Cerebellum (tissue), 4 donors: ENCODE measurements at places on chromosomes 16 and 17.

- no peak for DNase-seq
Measured at GRCh38 chr17:2943981-2944380, 119.4 kb downstream of the OR1D5 start.

GRCh38 chr17:33562792-33563191 is 269.7 kb upstream of the ASIC2 start:
- no peak for DNase-seq

- no peak for DNase-seq
Measured at GRCh38 chr17:76659928-76660655, 16.5 kb upstream of the ST6GALNAC1 start.

- no peak for DNase-seq
Measured at GRCh38 chr17:9432134-9432885, 143.3 kb downstream of the STX8 start.

GRCh38 chr17:19341641-19342610 is 20.6 kb downstream of the B9D1 start:
- no peak for DNase-seq

DNA sequence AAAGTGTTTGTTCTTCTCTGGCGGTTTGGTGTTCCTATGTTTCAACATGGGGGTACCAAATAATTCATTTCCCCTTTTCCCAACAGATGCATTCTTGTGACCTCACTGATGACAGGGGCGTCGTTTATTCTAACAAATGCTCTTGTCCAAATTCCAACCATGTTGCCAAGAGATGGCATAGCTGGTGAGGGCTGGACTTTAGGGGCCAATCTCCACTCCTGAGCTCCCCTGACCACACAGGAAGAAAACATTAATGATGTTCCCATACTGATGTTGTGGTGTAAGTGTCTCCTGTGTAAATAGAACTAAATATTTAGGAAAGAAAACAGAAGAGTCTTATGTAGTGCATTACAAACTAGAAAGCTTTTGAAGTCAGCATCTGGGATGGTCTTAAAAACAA is 431.6 kb downstream of the CDH13 start:
- no peak for DNase-seq

DNA sequence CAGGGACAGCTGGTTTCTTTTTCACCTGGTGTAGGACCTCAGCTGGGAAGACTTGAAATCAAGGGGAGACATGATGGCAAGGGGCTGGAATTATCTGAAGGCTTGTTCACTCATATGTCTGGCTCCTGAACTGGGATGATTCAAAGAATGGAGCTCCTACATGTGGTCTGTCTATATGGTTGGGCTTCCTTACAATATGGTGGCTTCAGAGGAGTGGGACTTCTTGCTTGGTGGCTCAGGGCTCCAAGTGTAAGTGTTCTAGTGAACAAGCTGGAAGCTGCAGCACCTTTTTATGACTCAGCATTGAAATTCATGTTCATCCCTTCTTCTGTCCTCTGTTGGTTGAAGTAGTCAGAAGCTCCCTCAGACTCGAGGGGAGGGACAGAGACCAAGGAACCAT is 127.9 kb downstream of the MSI2 start:
- no peak for DNase-seq

DNA sequence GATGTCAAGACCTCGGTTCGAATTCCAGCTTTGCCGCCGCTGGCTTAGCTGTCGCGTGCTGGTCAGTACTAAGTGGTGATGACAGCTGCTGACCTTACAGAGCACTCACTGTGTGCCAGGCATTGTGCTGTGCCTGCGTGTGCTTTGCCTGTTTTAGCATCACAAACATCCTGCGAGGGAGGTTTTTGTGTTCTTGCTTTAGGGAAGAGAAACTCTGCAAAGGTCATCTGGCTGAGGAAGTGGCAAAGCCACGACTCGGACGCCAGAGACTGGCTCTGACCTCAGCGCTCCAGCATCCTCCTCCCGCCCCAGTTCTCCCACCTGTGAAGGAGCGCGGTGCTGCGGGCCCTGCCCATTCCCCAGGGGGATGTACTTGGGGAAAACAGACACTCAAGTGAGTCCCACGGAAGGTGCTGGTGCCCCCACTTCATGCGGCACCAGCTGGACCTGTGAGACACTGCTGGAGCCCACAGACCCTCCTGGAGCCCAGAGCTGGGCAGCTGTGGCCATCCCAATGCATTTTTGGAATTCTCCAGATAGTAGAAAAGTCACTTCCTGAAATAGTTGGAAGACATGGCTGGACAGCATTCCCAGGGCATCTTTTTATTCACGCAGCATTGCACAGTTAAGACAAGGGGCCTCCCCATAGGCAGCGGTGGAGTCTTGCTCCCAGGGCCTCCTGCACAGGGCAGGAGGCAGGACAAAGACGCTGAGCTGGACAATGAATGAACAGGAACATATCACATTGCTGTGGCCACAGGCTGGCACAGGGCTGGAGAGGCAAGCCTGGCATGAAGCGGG is 20.0 kb upstream of the HERPUD1 start:
- no peak for DNase-seq

- no peak for DNase-seq
Measured at GRCh38 chr16:19704321-19705145, 13.5 kb downstream of the KNOP1 start.

DNA sequence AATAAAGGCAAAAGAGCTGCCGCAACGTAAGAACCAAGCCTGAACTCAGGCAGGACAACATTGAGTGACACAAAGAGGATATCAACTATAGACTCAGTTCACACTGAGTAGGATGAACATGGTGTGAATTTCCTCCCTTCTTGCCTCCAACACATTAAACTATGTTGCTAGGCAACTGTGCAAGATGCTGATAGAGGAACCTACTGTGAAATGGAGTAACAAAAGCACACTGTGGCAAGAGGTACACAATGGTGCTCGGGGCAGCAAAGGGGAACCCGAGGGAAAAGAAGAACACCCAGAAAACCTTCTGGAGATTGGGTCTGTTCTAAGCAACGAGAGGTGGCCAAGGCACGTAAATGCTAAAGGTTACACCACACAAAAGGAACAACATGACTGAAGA is 34.1 kb downstream of the GRB2 start:
- DNase-seq = no peak

DNA sequence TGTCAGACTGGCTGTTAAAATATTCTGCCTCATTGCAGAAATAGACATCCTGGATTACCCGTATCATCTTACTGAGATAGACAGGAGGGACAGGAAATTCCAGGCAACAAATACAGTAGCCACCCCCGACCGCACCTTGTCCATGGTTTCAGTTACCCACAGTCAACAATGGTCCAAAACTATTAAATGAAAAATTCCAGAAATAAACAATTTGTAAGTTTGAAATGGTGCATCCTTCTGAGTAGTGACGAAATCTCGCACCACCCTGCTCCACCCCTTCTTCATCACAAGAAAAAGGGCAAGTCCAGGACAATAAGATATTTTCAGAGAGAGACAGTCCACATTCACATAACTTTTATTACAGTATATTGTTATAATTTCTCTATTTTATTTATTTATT is 23.6 kb upstream of the PRSS54 start:
- no peak for DNase-seq

GRCh38 chr16:11481987-11482386 is 104.7 kb downstream of the LITAF start:
- DNase-seq = no peak

GRCh38 chr17:65013613-65014391 is 42.7 kb downstream of the GNA13 start:
- DNase-seq = no peak

GRCh38 chr16:64236316-64236715 is 885.5 kb downstream of the CDH11 start:
- DNase-seq = no peak

- no peak for DNase-seq
Measured at GRCh38 chr16:56929639-56930038, 2.3 kb upstream of the HERPUD1 start.

DNA sequence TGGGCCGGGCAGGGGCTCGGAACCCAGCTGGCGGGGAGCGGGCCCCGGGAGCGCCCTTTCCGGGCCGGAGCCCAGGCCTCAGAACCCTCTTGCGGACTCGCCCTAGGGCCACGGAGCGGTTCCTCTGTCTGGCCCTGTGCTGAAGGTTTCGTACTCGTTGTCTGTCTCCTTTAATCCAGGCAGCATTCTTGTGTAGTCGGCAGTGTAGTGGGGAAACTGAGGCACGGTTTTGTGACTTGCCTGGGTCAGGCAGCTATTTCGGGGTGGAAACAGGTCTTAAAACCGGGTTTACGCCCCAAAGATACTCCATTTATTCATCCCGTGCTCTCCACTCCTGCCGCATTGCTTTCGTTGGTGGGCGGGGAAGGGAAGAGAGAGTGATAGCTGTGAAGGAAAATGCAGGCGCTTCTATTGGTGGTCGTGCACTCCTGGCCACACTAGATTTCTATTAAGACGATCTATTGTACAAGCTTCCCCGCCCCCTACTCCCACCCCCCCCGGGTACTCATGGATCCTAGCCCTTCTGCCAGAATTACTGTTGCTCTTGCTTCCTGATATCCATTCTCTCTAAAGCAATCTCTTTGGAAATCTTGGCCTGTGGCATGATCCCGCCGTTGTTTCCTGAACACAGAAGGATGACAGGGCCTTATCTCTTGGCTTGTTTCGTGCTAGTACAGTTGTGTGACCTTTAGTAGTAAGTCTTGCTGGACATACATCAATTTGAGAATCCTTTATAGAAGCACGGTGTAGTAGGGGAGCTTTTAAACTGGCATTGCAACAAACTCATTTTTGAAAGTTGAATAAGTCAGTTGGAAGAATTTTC is 751 bp downstream of the DCAF7 start:
- no peak for DNase-seq

DNA sequence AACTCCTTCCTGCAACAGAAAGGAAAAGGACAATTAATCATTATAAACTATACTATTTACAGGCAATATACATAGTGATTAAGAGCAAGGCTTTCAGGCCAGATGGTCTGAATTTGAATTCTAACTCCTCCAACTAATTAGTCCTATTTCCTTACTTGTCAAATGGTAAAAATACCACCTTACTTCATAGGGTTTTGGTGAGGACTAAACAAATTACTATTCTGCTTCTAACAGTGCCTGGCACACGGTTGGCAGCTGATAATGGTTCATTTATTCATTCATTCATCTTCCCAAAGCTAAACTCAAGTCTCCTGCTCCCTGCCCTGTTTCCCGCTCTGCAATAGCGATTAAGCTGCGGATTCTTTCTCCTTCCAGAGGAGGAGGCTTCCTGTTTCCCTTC is 39.8 kb downstream of the DCUN1D3 start:
- DNase-seq = no peak

DNA sequence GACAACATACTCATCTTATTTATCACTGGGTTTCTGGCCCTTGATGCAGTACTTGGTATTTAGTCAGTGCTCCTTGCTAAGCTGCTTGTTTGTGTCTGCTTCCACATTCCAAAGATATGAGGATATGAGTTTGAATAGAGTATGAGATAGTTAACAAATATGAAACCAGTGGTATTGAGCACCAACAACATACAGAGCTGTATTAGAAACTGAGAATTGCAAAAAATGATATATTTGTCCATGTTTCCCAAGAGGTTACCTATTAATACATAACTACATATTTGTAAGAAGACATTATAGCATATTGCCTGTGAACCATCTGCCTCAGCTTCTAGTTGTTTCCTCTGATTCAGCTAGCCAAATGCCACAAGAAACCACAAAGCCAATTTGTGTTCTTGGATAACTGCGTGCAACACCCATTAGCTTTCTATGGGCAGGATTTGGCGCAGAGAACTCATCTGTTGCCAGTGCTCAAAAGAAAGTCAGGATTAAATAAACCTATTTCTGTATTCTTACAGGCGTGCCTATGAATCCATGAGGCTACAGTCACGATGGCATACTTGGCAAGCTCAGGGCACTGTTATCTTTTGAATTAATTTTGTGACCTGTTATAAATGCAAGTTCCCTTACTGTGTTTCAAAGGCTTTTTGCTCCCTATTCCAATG is 194.4 kb downstream of the MAP2K6 start:
- DNase-seq = no peak

- DNase-seq = no peak
Measured at GRCh38 chr16:529012-529575, 1.6 kb downstream of the CAPN15 start.

DNA sequence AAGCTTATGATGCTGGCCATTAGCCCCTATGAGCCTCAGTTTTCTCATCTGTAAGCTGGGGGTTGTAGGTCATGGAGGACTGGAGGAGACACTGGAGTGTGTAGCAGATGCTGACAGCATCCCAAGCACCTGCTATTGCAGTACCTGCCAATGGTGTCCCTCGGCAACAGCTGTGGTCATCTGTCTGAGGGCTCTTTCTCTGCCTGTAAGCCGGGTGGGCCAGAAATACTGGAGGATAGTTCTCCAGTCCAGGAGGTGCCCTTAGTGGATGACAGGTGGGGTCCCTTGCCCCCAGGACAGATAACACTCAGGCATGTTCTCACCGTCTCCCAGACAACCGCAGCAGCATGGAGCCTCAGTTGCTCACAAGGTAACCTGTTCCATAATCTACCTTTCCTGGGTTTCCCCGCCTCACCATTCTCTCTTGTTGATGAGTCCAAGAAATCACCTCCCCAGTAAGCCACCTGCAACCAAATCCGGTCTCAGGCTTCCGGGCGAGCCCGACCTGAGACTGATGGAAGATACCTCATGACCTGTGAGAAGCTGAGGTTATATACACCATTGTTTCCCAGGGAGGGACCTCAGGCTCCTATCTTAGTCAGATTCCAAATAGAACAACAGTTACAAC is 23.8 kb downstream of the NLRP1 start:
- no peak for DNase-seq

- DNase-seq = no peak
Measured at GRCh38 chr17:49365667-49366066, 3.6 kb upstream of the ZNF652 start.

DNA sequence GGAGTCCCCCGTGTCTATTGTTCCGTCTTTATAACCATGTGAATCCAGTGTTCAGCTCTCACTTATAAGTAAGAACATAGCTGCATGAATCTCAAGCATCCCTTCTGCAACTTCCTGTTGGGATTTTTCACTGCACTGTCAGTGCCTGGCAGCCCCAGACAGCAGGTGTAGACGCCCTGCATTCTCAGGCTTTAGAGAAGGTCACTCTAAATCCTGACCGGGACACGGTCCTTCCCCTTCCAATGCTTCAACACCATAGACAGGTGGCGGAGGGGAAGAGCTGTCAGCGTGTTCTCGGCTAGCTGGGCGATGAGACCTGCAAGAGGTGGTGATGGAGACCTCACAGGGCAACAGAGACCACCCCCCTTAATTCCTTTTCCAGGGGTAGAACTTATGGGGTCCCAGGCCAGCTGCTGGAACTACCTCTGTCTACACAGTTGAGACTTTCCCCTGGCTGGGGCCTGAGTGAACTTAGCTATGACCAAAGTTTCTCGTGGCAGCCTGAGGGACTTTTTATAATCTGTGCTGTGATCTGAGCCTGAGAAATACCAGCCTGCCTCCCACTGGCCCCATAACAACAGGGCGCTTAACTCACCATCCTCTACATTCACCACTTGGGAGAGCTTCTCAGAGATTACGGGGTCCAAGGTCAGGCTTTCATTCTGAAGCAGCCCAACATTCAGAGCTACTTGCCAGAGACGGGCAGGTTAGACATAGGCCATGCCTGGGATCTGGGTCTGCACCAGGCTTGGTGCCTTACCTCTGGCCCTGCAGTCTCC is 143.2 kb upstream of the TNRC6C start:
- DNase-seq = no peak
